ENCODE measurements at places on chromosomes 6 and 20.

DNA sequence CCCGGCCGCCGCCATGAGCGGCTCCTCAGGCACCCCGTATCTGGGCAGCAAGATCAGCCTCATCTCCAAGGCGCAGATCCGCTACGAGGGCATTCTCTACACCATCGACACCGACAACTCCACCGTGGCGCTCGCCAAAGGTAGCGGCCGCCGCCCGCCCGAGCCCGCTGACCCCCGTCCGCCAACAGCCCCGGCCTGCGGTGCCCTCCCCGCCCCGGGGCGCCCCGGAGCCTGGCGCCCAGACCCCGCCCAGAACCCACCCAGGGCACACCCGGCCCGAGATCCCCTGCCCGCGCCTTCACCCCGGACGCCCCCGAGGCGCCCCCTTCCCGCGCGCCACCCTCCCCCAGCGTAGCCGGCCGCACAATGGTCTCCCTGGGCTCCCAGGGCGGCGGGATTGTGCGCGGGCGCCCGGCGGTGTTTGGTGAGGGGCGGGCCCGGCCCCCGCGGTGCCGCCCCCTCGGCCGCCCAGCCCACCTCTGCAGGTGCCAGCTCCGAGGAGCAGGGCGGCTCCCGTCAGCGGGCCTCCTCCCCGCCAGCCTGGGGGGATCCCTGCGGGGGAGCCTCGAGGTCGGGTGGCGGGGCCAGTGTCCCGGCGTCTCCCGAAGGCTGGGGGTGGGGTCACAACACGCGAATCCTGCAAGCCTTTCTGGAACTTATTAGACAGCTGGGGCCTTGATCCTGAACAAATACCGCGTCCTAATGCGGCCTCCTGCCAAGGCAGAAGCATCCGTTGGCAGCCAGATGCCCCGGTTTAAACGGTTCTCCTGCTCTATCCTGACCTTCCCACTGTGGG, 577 bp downstream of the LSM14B start:
- DNase-seq: peak; percentile 69

DNA sequence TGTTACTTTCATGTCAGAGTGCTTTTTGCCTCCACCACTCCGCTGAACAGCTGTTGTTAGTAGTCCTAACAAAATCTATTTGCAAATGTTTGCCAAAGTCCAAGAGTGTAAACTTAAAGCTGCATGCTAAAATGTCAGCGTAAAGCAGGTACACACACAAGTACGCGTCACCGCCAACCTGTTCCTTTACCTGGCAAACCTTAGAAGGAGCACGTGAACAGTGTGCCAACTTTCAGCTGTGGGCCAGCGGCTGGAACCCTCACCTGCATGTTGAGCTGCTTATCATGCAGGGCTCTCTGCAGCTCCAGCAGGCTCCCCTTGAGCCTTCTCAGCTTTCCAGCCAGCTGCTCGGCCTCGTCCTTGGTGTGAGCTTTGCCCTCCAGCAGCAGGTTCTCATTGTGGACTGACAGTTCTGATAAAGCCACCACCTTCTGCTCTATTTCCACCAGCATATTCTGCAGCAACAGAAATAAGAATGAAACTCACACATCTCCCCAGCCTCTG, 359.3 kb downstream of the SYNE1 start:
- DNase-seq: no peak

- DNase-seq: no peak
Observed at GRCh38 chr6:35278708-35279107, 18.9 kb upstream of the DEF6 start.

DNA sequence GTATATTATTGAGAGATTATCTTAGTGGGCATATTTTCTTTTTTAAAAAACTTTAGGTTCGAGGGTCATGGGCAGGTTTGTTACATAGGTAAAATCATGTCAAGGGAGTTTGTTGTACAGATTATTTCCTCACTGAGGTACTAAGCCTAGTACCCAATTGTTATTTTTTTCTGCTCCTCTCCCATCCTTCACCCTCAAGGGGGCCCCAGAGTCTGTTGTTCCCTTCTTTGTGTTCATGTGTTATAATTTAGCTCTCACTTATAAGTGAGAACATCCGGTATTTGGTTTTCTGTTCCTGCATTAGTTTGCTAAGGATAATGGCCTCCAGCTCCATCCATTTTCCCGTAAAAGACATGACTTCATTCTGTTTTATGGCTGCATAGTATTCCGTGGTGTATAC, 247.9 kb upstream of the RAB32 start:
- DNase-seq: no peak

GRCh38 chr20:32945710-32946221, 58.5 kb downstream of the SUN5 start:
- peak; percentile 60 for DNase-seq

DNA sequence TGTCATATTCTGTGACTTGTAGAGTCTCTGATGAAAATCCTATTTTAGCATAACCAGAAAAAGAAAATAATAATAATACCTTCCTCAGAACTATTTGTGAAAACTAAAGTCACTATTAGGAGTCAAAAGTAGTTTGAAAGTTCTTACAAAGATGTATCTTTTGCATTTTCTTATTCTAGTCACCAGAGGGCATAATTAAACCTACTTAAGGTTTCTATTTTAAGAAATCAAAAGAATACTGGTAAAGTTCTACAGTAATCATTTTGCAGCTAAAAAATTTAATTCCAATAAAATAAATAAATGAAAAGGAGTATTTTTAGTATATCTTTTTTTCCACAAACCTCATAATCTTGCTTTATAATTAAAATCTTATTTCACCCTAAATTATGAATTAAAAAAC, 28.0 kb upstream of the MCM9 start:
- DNase-seq: peak; percentile 55

DNA sequence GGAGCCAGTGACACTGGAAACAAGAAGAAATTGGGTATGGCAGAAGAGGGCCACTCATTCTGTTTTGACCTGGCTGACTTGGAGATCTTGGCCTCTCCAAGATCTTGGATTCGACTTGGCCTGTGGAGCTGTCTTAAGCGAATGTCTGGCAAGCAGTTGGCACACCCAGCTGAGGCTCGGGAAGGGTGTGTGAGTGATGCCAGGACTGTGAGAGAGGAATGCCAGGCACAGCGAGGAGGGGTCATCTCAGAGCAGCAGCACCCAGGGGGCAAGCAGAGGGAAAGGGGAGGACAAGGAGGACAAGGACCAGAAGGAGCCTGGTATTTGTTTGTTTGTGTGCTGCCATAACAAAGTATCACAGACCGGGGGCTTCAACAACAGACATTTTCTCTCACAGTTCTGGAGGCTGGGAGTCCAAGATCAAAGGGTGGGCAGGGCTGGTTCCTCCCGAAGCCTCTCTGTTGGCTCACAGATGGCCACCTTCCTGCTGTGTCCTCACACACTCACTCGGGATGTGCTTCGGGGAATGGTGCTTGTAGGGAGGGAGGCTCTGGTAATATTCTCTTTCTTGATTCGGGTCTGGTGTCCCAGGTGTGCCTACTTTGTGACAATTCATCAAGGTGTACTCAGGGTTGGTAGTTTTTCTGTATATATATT, 33.0 kb downstream of the RPP40 start:
- no peak for DNase-seq

GRCh38 chr6:35382015-35382414, 39.7 kb downstream of the PPARD start:
- DNase-seq: no peak

- no peak for DNase-seq
Observed at GRCh38 chr6:104522533-104522932, 337.2 kb downstream of the HACE1 start.

DNA sequence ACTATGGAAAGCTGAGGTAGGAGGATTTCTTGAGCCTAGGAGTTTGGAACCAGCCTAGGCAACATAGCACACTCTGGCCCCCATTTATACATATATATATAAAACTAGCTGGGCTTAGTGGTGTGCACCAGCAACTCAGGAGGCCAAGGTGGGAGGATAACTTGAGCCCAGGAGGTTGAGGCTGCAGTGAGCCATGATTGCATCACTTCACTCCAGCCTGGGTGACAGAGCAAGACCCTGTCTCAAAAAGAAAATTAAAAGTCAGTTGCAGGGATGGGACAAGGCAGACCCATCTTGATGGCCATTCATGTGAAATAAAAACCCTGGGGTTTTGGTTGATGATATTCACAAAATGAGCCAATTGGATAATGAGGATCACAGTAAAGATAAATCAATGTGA, 6.6 kb upstream of the GTF2H4 start:
- DNase-seq: no peak

DNA sequence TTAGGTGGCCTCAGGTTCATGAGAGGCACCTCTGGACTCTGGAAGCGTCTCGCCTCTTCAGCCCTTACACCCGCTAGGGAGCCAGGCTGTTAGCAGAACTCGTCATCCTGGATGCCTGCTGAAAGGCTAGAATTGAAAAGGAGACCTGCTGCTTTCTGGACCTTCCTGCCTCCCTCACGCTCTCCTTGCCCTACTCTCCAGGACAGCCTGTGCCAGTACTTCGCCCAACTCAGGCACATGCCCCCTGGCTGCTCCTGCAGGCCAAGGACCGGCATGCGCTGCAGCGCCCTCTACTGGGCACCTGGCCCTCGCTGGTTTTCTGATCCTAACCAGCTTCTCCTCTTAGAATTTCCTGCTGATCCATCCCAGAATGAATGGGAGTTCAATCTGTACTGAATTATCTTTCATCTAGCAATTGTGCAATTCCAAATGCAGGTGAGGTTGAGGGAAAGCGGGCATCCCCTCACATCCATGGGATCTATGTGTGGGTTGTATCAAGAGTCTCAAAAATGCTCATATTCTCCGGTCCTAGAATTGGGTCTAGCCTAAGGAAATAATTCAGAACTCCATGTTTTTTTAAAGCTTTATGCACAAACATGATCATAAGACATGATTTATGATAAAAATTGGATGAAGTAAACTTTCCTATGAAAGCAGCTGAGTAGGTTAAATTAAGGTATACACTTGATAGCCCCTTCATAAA, 78.0 kb downstream of the PTPN1 start:
- peak; percentile 78 for DNase-seq

GRCh38 chr6:92708270-92708669, 711.1 kb downstream of the EPHA7 start:
- no peak for DNase-seq

GRCh38 chr6:39240155-39240757, 11.0 kb upstream of the KCNK5 start:
- no peak for DNase-seq

- DNase-seq: no peak
Observed at GRCh38 chr6:69771158-69771906, 25.5 kb downstream of the LMBRD1 start.

DNA sequence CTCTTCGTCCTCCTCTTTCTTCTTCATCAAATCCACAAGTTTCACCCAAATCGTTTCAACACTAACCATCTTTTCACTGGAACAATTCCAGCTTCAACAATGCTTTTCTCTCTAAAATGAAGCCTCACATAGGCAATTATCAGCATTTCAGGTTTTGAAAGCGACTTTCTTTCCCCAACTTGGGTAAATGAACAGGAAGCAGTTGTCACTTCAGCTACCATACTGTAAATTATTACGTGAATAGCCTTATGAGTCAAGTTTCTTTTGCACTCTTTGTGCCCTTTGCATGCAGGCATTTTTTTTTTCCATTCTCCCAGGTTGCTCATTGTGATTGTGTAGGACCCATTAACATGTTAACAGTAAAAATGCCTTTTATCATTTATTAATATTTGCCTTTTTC, 121.7 kb upstream of the BTBD3 start:
- DNase-seq: no peak

DNA sequence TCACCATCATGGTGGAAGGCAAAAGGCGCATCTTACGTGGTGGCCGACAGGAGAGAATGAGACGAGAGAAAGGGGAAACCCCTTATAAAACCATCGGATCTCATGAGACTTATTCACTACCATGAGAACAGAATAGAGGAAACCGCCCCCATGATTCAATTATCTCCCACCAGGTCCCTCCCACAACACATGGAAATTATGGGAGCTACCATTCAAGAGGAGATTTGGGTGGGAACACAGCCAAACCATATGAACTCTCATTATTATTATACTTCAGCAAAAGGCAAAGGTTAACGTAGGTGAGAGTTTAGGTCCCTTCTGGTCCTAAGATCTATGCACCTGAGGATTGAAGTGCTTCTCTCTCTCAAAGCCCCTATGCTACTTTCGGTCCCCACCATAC, 2.4 kb upstream of the PFDN4 start:
- DNase-seq: no peak

GRCh38 chr20:5395932-5396727, 79.4 kb upstream of the PROKR2 start:
- no peak for DNase-seq

GRCh38 chr6:164075981-164076615, 661.6 kb downstream of the QKI start:
- DNase-seq: no peak

DNA sequence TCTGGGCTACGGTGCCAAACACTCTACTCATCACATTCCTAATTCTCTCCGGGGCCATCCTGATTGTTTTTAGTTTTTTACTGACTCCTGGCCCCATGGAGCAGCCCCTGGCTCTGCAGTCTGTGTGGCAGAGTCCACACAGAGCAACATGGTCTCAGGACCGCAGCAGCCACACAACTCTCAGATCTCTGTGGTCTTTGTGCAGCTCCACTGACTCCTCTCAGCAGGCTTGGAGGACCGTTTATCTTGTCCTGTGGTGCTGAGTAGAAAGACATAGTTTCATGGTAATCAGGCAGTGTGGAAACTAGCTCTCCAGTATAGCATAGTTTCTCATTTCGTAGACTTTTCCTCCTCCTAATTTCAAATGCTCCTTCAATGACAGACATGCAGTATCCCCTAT, 168.4 kb downstream of the EDN1 start:
- DNase-seq: no peak

DNA sequence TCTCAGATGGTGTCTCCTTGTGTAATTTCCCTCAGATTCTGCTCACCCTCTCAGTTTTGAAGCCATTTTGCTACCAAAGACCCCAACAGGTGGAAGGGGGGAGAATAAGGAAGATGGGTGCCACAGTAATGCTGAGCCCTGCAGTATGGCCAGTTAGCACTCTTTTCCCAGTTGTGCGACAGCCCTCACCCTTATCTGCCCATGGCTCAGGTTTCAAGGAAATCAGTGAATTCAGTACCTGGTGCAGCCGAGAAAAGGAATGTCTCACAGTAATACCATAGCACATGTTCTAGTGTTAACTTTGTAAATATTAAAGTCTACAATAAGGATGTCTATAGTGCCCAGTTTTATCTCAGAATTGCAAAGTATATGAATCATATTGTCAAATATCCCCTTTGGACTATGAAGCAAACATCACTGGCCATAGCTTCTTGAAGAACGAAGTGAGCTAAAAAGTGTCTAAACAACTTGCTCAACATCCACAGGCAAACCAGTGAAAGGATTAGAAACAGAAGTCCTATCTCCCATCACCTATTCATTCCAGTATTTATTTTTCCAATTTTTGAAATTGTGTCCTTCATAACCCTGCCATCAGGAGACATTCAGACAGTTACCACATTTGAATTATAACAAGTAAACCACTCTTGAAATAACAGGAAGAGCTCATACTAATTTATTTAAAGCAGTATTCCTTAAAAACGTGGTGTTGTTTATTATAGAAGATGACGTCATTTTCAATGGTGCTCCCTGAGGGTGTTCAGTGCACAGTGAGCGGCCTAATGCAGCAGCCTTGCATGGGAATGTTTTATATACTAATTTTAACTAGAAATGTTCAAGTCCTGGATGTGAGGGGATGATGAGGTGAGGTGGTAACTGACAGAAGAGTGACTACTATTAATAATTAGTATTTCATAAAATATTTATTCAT, 366.2 kb downstream of the TFAP2A start:
- no peak for DNase-seq

All from adipocyte (in vitro differentiated cells).